ENCODE measurements at places on chromosomes 2 and 18.

GRCh38 chr2:74379851-74380789 is at the start of gene DCTN1:
Gene DCTN1 (minus strand): TSS chr2:74380311. CDS start chr2:74380037, 274 bp downstream.
- peak; percentile 55 for DNase-seq

GRCh38 chr2:190528521-190529001 is 6.0 kb downstream of the NEMP2 start:
- DNase-seq, result no peak

- no peak for DNase-seq
Measured at GRCh38 chr2:174722942-174723592, 41.2 kb downstream of the CHRNA1 start.

- DNase-seq, result no peak
Measured at GRCh38 chr2:39356922-39357639, 80.0 kb downstream of the MAP4K3 start.

- no peak for DNase-seq
Measured at GRCh38 chr2:3422161-3422779, 42.8 kb downstream of the TRAPPC12 start.

GRCh38 chr2:165155152-165155551 is 48.7 kb downstream of the SCN3A start:
- no peak for DNase-seq

GRCh38 chr2:121132054-121132761 is 152.8 kb downstream of the TFCP2L1 start:
- no peak for DNase-seq

GRCh38 chr2:170369894-170370293 is 191.9 kb downstream of the MYO3B start:
- DNase-seq, result no peak

DNA sequence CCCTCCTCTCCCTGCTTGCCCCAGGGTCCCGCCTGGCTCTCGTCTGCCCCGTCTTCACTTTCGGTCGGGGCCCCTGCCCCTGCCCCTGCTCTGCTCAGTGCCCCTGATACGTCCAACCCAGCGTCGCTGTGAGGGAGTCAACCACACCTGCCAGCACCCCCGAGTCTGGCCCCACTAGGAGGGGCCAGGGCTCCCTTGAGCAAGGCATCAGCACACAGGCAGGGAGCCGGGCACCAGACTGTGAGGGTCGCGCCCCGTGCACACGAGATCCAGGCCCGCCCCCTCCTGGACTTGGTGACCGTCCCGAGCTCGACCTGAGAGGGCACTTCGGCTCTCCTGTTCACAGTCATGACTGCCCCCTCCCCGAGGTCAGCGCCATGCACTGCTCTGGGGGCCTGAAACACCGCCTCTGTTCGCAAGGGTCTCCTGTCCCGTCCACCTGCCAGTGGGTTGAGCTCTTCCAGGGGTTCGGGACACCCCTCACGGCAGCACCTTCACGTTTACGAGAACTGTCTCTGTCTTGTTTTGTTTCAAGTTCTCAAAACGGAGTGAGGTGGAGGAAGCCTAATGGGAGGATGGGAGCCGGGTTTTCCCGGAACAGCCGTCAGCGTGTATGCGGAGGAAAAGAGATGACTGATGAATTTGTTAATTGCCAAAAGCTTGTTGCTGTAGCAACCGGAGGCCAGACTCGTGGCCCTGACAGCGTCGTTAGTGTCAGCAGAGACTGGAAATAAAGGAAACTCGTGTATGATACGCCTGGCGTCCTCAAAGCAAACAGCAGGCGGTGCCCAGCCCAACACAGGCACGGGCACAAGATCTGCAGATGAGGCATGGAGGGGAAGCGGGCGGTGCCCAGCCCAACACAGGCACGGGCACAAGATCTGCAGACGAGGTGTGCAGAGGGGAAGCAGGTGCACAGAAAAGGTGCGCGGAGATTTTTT is 48.2 kb upstream of the KCNG2 start:
- DNase-seq, result no peak

DNA sequence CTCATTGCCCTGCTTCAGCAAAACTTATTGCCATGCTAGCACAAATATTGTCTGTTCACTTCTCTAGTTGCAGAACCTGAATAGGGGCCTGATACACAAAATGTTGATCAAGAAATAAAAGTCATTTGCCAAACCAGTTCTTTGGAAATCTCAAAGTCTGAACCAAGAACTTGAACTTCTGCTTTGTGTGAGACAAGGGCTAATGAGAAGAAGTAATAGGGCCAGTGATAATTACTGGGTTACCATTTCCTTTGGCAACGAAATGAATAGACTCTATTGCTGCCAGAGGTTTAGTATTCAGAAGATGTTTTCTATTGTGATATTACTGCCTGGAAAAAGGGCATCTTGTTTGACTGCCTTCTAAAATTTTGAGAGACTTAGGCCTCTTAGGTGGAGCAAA is 35.0 kb downstream of the TMEFF2 start:
- DNase-seq, result no peak

DNA sequence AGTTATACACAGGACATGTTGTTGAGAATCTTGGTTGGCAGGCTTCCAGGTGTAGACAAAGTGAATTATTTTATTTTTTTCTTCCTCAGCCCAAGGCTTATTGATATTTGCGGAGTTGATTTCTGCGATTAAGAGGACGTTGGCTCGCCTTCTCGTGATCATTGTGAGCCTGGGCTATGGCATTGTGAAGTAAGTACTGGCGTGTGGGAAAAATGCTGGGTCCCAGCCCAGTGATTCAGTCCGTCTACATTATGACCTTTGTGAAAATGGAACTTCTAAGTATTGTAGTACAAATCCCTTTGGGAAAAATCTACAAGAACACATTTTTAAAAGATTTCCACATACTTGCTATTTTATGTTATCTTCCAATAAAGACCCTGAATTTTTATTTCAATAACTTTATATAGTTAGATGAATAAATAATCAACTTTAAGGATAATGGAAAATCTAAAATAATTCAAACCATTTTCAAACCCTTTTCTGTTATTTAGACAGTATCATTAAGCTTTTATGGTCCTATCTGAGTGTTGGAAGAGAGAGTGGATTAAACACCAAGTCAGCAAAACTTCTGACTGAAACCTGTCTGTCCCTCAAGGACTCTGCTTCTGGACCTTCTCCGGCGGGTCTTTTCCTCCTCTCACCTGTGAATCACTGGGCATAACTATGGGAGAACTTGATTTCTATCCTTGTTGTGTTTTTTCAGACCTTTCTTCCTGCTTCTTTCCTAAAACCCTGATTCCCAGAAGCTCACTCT is 31.0 kb downstream of the TMEM87B start:
- no peak for DNase-seq

DNA sequence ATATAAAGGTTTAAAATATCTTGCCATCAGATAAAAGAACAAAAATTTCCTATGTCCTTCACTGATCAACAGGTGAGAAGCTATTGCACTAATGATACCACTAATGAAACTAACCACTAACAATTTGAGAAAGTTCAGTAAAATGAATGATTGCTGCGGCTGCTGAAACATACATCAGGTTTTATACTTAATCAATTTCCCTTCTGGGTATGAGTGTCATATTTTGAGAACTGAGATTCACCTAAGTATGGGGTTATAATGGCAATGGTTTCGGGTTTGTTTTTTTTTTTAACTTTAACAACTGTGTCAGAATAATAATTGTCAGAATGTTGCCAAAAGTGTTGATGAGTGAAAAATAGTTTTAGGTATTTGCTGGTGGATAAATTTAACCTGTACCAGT is 151.3 kb upstream of the SLC39A10 start:
- no peak for DNase-seq

DNA sequence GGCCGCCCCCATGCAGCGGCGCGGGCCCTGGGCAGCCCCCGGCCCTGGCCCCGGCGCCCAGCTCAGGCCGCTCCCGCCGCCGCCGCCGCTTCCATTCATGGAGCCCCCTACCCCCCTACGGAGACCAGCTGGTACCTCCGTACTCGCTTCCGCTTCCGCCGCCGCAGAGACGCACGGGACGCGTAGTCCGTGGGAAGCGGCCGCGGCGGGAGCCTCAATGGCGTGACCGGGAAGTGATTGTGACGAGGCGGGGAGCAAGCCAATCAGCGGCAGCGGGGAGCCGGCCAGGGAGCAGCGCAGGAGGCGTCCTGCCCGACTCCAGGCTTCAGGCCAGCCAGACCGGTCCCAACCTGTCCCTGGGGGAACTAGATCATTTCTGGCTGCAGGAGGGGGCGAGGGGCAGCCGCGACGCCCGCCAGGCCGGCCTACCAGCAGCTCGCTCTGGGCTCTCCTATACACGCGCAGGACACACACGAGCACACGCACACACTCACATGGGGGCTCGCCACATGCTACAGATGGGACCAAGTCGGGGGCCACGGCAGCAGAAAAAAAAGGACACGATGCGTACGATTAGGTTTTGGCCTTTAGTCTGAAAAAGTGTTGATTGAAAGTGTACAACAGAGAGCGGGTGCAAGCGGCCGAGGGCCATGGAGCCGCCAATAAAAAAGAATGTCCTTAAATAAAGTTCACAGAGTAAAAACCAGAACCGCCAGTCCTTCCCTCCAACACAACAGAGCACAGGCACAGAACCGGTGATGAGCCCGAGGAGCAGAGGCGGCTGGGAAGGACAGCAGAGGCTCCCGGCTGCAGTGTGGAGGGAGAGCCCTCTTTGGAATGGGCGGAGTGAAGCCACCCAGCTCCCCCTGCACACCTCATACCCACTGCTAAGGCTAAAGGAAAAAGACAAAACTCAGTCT is at the start of gene ZNF513:
Gene ZNF513, minus strand, starts transcription at position 109 of the 920 bp plus-strand sequence. CDS start 208 bp downstream, outside the sequence.
- peak; percentile 84 for DNase-seq

DNA sequence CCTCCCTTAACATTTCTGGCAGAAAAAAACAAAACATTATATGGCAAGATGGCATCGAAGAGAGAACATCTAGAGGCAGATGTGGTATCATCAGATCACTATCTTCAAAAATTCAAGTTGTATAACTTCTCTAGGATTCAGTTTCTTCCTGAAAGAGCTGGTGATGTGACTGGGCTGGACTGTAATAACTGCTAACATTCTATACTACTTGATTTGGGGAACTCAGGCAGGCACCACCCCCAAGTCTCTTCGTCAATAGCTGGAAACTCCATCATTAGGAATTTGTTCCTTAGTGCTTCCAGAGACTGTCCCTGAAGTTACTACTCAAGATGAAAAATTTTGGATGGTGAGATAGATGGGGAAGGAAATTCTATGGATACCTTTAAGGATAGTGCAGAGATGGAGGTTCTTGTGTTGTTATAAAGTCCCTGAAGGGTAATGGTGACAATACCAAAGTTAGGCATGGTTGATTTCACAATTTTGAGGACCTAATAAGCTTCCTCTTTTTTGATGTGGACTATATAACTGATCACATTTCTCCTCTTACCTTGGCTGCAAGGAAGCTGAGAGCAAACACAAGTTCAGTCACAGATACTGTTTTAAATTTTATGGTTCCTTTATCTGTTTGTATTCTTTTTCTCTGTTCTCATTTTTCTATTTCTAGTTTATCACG is 59.1 kb upstream of the PGAP1 start:
- DNase-seq, result no peak
